ENCODE measurements at places on chromosomes 5 and 9.

DNA sequence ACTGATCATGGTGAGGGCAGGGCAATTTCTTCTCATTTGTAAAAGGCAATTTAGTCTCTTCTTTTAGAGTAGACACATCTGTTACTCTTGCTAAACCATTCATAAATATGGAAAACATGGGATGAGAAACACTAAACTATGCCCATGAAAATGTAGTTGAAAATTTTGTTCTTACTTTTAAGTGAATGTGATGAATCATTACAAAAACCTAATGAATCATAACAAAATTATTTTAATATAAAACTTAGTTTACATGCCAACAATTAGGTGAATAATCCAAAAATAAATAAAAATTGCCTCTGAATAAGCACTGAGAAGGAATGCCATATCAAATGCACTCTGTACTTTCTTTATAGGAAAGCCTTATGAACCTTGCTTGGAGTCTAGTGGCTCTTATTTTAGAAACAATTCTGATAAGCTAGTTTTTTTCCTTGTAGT is 297.7 kb upstream of the EFNA5 start:
- DNase-seq, result no peak

- DNase-seq, result no peak
Observed at GRCh38 chr5:31811210-31811609, 172.3 kb downstream of the PDZD2 start.

- no peak for DNase-seq
Observed at GRCh38 chr9:14748373-14748772, 25.8 kb upstream of the CER1 start.

DNA sequence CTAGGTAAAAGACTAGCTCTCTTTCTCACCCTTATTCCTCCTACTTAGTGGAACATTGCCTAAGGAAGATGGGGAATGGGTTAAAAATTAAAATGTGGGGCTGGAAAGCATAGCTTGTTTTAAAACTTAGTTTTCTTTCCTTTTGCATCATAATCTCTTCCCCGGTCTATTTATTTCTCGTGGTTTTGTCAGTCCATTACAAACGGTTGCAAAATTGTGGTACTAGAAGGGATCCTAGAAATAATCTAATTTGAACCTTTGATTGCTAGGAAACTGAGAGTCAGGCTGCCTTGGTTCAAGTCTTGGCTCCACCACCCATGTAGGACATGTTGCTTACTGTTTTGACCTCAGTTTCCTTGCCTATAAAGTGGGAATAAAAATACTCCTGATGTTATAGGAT is 1.3 kb downstream of the IL31RA start:
- DNase-seq, result no peak

- no peak for DNase-seq
Observed at GRCh38 chr5:56212130-56212879, 20.8 kb downstream of the ANKRD55 start.

DNA sequence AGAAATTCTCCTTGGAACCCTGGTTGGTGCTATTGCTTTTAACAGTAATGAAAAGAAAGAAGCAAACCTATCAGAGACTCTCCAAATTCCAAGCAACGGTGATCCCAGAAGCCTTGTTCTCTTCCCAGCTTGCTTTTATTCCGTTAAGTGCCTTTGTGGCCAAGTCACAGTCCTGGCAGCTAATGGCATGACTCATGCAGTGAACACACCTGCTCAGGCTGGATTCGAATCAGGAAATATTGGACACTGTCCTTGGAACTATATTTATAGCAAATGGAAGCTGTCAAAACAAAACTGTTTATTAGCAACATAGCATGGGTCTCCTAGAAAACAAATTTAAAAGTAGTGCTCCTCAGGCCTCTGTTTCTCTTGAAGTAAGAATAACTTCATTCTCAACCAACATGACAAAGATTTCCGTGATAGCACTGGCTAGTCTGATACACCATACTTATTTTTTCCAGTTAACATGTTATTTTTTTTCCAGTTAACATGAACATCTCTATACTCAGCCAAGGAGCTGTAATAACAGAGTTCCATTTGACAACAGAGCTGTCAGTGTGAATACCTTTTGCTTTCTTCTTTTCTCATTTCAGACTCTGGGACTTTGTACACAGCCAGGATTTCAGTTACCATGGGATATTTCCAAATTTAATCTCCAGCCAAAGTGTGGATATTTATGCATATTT is 502.4 kb downstream of the GADD45G start:
- no peak for DNase-seq

DNA sequence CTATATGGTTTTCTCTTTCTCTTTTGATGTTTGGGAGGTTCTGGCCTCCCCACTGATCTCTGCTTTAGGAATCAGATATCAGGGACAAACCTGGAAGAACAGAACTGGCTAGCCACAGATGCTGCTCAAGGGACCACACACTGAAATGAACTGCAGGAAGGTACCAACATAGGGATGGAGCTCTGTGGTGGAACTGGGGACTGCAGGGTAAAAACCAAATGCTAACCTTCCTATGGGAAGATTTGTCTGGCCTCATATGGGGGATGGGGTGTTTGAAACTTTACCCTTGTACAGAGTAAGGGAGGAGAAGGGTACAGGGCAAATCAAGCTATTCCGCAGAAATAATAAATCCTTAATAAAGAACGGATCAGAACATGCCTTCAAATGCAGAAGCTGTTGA is 49.4 kb downstream of the ELOVL7 start:
- no peak for DNase-seq

DNA sequence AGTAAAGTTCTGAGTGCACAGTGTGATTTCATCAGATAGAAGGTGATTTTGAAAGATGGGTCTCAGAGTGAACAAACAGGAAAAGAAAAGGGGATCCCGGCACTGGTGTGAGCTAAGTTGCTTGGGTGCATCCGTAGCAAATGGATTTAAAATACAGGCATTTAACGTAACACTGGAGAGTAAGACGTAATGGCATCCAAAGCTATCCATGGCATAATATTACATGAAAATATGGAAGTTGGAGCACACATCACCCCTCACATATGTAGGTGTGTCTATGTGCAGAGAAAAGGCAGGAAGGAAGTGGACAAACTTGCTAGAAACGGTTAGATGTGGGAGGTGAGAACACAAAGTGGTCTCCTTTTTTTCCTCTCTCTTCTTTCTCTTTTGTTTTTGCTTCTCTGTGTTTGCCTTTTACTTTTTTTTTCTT is 38.2 kb upstream of the SEMA4D start:
- DNase-seq, result no peak

DNA sequence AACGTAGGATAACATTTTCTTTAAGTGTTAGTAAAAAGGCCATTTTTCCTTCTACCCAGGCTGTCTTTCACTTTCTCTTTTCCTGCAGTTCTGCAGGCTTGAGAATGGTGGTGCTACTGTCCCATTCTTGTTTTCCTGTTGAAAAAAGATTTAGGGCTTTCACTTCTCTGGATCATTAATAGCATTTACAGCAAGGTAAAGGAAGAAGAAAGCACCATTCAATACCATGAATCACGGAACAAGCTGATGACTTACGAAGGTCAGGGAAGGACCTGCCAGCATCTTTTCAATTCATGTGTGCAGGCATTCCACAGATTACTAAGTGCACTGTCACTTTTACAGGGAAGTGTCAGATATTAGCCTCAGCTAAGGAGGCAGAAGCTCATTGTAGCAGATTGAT is 292.8 kb downstream of the YTHDC2 start:
- no peak for DNase-seq

GRCh38 chr5:147635882-147636728 is 126.2 kb upstream of the DPYSL3 start:
- DNase-seq, result no peak

- no peak for DNase-seq
Observed at GRCh38 chr5:38473008-38473407, 83.4 kb downstream of the LIFR start.

GRCh38 chr5:31100781-31101310 is 92.6 kb upstream of the CDH6 start:
- no peak for DNase-seq

DNA sequence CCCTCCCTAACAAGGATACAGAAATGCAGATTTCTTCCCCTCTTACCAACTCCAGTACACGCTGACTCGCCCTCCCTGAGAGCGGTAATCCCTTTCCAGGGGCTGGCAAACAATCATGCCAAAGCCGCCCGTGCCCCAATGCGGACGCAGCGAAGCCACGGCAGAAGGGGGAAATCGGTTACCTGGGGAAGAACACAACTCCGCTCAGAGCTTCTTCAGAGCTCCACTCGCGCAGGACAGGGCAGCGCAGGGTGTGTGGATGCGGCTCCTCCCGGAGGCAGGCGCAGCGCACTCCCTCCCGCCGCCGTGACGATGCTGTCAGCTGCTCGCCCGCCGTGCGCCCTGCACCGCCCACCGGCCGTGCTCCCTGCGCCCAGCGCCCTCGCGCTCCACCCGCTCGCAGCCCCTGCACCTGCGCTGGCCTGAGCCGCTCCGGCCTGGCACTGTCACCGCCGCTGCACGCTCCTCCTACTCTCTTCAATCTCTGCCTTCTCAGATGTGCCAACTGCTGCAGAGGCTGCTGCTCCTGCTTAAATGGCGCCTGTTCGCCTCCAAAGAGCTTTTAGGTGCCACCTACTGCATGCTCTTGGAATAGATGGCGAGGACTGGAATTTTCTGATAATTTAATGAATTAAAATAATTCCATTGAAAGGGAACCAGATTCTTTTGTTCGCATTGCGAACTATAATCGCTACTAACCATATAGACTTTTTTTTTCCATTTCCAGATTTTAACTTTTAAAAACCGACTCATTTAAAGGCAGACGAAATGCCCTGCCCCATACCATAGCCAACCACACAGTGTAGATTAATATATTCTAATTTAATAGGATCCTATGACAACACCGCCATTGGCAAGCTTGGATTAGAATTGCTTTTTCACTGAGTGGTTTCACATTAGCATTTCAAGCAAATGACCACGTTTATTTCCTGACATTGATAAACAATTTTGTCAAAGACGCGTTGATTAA is at the start of gene DIRAS2:
DIRAS2 (minus strand) TSS at position 255 of the 970 bp plus-strand sequence. CDS start 28,997 bp downstream, outside the sequence.
- DNase-seq, result no peak

All from CD4-positive, alpha-beta T cell treated with Interferon gamma for 1 hour (primary cell).